ENCODE measurements at places on chromosomes 2 and 18.

- DNase-seq = no peak
Measured at GRCh38 chr18:13235421-13235831, 16.9 kb downstream of the LDLRAD4 start.

DNA sequence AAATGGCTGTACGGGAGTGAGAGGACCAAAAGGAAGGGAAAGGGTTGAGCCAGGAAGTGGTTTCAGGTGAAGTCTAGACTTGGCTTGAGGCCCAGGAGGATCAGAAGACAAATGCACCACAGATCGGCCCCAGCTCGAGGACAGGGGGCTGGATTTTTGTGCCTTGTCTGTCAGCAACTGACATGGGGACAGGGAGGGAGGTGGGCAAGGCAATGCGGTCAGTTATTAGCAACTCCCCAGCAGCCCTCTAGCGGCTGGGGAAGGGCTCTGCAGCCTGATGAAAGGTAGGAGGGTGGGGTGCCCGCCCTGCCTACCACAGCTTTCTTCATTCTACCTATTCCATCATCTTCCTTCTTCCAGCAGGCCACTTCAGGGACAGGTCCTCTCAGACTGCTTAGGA lies 50.0 kb downstream of the CPO start:
- no peak for DNase-seq

- no peak for DNase-seq
Measured at GRCh38 chr18:22613058-22613690, 195.5 kb upstream of the CTAGE1 start.

DNA sequence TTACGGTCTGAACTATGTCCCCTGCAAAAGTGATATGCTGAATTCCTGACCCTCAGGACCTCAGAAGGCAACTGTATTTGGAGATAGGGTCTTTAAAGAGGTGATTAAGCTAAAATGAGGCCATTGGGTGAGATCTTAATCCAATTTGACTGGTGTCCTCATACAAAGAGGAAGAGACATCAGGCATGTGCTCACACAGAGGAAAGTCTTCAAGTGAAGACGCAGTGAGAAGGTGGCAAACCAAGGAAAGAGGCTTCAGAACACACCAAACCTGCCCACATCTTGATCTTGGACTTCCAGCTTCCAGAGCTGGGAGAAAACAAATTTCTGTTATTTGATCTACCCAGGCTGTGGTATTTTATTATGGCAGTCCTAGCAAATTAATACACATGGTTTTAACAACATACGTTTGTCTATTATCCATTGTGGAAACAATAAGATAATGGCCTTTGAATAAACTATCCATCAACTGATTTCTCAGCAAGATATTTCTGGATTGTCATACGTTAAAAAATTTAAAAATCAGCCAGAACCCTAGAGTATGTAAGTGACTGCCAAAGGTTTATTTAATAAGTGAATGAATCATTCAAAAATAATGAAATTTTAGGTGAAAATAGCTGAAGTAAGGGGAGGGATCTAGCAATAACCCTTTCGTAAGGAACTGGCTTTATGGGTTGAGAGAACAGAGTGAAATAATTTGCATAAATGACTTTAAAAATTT lies 6.5 kb downstream of the WIPF1 start:
- no peak for DNase-seq

GRCh38 chr2:240787521-240788472 lies 32.2 kb downstream of the KIF1A start:
- DNase-seq = no peak

DNA sequence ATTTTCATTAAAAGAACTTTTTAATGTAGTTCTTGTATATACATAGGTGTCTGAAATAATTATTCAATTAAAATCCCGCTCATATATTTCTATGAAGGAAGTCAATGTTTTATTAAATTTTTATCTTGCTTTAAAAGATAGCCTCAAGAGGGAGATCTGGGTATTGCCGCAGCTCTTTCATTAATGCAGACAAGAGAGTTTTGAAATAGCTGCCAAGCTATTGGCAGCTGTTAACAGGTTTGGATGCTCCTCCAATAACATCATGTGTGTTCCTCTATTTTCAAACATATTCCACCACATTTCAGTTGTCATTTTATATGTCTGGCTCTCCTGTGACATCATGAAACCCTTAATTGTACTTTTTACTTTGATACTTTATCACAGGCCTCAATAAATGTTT lies 12.9 kb upstream of the NT5C1B start:
- no peak for DNase-seq

- peak; percentile 31 for DNase-seq
Measured at GRCh38 chr2:177161741-177162460, 50.7 kb upstream of the HNRNPA3 start.

DNA sequence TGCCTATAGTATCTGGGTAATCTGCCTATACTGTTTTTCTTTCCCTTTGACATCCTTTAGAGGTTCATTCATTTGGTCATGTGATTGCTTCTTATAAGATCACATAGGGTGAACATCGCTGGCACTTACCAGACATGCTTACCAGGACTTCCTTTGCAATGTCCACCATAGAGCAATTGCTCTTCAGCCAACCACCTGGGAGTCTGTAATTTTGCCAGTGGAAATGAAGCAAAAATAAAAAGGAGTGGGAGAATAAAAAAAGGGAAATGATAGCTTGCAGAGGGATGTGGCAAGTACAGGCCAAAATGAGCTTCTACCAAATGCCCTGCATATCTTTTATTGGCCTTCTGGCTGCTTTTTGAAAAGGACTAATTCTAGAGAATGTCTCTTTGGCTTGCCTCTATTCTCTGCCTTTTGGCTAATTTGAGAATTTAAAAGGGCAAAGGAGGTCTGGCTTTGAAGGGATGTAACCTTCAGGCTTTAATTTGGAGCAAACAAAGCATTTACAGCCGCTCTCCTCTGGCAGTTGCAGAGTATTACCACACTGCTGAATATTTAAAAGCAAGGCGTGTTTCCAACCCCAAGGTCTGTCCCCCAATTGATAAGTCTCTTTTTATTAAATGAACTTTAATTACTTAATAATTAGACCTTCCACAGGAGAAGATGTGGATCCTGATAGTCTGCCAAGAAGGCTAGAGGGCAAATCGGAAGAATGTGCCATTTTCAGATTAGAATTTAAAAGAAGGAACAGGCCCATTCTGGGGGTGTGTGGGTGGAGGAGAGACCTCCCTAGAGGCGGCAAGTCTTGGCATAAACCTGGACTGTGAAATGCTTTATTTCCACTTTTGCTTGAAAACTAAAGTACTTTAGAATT lies 557.9 kb downstream of the DCC start:
- no peak for DNase-seq

DNA sequence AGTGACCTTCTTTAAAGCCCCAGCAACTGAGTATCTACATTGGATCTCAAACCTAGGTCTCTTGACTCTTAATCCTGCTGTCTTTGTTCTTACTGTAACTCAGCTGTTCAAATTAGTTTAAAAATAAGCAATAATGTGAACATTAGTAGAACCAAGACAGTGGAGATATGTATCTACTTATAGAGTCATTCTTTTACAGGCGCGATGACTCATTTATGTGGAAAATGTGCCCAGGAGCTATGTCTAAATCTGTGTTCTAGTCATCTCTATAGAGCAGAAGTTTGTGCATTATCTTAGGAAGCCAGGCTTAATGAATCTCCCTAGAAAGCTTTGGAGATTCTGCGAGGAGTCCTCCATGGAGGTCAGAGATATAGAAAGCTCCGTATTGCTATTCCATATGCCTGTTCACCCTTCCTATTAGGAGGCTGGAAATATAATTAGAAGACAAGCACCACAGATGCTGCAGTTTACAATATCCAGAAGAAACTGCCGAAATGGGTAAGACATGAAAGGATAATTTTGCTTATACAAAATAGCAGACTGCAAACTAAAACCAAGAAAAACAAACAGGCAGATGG lies 211.6 kb downstream of the TRIB2 start:
- no peak for DNase-seq

DNA sequence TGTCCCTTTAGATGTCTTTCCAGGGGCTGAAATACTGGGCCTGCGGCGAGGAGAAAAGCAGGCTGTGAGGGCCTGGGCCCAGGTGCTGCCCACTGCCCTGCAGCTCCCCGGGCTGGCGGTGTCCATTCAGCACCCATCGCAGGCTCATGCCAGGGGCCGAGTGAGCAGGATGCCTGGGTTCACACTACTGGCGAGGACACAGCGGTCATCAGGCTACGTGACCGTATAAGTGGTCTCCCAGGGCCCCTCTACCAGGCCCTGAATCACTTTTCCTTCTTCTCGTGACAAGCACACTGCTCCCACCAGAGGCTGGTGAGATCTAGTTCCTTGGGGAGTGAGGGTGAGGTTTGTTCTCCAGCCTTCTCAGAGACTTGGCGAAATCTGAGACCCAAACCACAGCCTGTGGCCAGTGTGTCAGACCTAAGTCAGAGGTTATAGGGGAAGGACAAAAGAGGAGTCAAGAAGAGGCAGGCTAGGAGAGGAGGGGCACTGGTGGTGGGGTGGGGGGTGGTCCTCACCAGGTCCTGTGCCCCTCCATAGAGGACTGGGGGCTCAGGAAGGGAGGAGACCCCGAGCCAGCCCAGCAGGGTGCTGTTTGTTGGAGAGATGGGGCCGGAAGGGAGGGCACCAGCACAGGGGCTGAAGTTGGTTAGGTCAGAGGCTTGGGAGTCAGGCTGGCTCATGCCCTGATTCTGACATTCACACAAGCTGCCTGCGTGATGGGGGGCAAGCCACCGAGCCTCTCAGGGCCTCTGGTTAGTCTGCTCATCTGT lies 6.6 kb upstream of the SEMA4C start:
- no peak for DNase-seq

GRCh38 chr2:206212673-206213513 lies 53.2 kb downstream of the EEF1B2 start:
- no peak for DNase-seq

- DNase-seq = peak; percentile 57
Measured at GRCh38 chr2:98385050-98385699, 38.9 kb downstream of the CNGA3 start.

DNA sequence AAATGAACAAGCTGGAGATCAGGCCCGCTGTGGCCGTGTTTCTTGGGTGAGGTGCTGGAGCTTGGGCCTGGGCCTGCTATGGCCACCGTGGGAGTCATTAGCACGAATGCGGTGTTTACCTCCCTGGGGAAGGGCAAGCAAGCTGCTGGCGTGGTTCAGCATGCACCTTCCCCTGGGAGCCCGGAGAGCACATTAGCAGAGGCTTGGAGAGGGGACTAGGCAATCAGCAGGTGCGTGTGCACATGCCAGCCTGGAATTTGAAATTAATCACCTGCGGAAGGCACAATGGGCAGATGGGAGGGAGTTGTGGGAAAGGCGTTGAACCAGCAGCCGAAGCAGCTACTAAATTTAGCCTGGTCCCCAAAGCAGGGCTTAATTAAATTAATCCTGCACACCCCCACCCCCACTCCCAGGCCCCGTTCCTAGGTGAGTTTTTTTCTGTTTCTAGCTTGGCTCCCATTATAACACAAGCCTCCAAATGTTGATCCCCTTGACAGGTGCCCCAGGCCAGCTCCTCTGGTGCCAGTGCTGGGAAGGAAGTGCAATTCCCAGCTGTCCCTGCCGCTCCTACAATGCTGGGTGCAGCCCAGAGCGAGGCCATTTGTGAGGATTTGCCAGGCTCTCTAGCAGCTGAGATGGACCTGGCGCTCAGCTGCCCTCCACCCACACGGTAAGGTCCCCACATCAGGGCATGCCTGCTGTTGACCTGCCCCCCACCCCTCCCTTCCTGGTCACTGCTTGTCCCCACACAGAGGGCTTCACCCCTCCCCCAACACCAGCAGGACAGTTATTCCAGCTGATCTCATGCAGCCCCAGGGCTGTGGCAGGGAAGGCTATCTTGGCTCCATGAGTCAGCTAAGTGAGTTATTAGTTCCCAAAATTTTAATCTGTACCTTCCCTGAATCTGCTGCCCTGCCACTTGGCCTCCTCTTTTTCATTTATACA lies 115.0 kb downstream of the ZBTB7C start:
- no peak for DNase-seq

DNA sequence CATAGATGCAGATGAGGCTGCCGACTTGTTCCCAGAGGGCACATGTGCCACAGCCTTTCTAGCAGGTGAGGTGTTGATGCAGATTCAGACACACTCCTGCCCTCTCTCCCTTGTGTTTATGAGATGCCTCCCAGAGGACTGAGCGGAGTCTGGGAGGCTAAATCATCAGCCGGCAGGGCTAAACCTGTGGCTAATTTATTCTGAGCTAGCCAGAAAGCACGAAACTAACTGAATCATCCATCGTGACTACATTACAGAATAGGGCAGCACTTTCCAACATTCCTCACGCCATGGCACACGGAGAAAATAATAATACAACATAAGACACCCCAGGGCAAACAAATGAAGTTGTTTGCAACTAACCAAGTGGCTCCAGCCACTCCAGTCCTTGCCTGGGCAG lies 101.7 kb upstream of the FZD7 start:
- DNase-seq = no peak

DNA sequence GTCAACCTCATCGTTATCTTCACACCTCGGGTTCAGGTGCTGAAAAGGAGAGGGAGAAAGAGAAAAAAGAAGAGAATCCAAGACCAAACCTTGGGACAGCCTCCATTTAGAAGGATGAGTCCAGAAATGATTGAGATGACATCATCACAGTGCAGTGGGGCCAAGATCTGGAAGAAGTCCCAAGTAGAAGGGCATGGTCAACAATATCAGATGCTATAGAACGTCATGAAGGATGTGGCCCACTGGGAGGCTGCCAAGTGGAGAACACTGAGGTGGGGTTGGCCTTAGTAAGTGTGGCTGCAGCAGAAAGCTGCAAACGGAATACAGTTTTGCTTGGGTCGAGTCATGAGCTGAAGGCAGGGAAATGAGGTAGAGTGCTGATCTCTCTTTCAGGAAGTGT lies 91.1 kb upstream of the FZD7 start:
- DNase-seq = no peak

GRCh38 chr2:126315828-126316227 lies 340.1 kb upstream of the GYPC start:
- no peak for DNase-seq

- no peak for DNase-seq
Measured at GRCh38 chr18:63832470-63832869, 55.0 kb upstream of the SERPINB2 start.

DNA sequence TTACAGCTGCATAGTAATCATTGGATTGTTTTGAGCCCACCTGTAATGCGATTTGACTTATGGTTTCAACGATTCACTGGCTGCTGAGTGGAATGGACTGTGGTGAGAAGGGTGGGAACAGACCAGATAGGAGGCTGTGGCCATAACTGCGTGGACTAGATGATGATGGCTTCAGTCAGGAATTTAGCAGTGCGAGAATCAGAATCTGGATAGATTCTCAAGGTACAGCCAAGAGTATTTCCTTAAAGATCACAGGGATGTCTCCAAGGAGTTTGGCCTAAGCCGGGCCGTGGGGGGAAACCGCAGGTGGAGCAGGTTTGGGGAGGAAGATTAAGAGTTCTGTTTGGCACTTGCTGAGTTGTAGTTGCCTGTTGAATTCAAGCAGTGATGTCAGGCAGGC lies 44.0 kb upstream of the CHMP1B start:
- DNase-seq = no peak

GRCh38 chr2:235073868-235074413 lies 122.1 kb downstream of the SH3BP4 start:
- DNase-seq = no peak

- DNase-seq = no peak
Measured at GRCh38 chr2:127293386-127293747, 577 bp downstream of the ERCC3 start.

- no peak for DNase-seq
Measured at GRCh38 chr2:77085561-77085960, 436.6 kb downstream of the LRRTM4 start.

Data from CD4-positive, alpha-beta T cell (primary cell).